ENCODE measurements at places on chromosomes 1 and 21.

- DNase-seq, result no peak
Measured at GRCh38 chr1:94745742-94746141, 74.4 kb upstream of the SLC44A3 start.

- DNase-seq, result peak; percentile 33
Measured at GRCh38 chr1:115717541-115717940, 51.0 kb downstream of the CASQ2 start.

DNA sequence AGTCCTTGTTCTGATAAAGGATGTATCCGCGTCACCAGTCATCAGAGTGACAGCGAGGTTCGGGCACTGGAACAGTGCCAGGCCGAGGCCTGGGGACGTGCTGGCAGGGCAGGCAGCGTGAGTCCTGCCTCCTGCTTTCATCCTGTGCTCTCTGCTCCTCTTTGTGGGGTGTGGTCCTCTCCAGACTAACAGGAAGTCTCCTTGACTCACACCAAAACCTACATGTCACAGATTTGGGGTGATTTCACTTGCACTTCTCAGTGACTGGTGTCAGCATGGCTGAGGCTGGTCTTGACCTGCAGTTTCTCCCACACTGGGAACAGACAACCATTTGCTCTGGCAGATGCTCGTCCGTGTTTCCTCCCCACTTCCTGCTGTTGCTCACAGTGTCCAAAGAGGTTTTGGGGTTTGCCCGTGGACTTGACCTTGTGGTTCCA is 8.8 kb upstream of the NLRP3 start:
- peak; percentile 71 for DNase-seq

- DNase-seq, result no peak
Measured at GRCh38 chr1:2494323-2494693, 18.2 kb downstream of the PLCH2 start.

DNA sequence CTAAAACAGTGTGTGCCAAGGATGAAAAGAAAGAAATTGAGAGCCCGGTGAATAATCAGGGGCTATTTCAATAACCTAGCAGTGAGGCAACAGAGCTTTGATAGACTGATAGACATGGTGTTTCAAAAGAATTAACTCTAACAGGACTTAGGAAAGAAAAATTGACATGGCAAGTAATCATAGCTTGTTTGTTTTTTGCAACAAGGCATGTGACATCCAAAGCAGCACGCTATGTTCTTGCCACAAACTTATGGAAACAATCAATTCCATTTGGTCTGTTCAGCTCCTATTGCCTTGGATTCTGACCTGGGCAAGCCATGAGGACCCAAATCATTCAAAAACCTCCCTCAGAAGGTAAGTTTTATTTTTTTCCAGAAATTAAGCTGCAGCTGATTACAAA is 608.5 kb downstream of the SMYD3 start:
- no peak for DNase-seq

GRCh38 chr1:51088474-51088873 is 13.6 kb upstream of the C1orf185 start:
- no peak for DNase-seq

GRCh38 chr1:53076165-53076564 is 14.2 kb downstream of the PODN start:
- no peak for DNase-seq

- DNase-seq, result peak; percentile 74
Measured at GRCh38 chr1:227072991-227073390, 132.9 kb downstream of the COQ8A start.

DNA sequence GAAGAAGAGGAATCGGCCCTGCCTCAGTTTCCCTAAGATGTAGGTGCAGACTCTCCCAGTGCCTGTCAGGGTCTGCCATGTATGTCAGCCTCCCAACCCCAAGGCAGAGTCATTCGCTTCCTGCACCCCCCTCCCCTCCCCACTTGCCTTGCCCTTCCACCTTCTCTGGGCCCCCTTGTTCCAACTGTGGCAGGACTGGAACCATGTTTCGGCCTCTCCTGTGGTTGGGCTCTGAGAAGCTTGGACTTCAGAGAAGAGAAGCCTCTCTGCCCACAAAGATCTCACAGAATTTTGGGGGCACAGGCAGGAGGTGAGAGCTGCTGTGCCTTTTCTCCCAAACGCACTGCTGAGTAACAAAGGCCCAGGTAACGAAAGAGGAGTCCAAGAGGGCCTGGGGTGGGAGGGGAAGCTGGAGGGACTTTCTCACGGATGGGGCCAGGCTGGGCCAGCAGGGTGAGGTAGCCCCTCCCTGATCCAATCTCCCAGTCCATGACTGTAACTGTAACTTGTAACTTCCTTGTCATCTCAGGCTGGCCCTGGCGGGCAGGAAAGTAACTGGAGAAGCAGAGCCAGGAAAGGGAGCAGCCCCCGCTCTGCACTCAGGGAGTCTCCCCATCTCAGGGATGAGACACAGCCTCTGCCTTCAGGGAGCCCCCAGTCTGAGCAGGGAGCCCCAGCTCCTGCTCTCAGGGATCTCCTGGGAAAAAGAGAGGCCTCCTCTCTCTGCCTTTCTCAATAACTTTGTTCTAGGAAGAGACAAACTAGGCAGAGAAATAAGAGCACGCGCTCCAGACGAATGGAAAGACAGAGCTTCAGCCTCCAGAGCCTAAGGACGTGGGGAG is 11.3 kb downstream of the CRABP2 start:
- no peak for DNase-seq

DNA sequence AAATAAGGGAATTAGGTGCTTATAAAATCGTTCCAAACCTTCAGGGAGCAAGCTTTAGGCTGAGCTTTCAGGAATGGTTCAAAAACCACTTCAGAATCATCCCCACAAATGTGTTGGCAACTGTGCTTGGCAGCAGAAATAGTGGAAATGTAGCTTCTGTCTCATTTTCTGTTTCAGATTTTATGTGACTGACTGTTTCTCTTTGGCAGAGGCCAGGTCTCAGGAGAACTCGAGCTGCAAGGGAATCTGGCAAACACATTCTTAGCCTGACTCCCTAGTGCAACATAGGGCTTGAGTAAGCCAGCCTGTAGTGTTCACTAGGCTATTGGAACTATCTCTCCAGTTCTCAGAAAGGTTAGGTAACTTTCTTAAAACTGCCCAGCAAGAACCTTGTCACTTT is 128.6 kb downstream of the PLA2G4A start:
- no peak for DNase-seq

DNA sequence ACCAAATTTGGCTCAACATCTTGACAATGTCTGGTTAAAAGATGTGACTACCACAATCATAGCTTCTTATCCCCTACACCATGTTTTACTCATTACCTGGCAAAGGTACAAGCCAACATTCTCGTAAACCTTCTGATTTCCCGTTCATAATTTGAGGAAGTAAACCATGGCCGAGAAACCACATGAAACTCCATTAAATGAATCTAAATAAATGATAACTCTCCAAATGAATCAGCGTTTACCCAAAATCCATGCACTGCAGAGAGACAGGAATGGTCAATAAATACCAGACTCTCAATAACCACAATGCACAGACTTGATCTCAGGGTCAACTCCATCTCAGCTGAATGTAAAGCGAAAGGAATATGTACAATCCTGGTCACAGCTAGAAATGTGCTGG is 125.2 kb downstream of the TYW3 start:
- no peak for DNase-seq

GRCh38 chr21:24895885-24896734 is 711.2 kb downstream of the MRPL39 start:
- no peak for DNase-seq

DNA sequence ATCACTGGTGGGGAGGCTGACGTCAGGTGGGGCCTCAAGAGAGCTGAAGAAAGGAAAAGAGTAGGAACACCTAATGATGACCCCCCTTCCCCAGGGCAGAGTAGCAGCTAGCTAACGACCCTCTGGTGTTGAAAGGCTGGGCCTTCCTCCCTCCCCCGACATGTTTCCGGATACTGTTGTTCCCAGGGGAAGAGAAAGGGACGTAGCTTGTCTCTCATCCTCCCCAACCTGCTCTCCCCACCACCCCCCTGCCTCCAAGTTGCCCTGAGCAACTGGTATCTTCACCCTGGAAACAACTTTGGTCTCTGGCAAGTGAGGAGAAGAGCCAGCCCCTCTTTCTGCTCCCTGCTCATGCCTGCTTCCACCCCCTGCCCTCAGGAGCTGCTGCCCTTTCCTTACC is 2.4 kb downstream of the SEMA6C start:
- DNase-seq, result no peak

GRCh38 chr1:228387321-228387720 is 19.3 kb downstream of the TRIM11 start:
- no peak for DNase-seq

- no peak for DNase-seq
Measured at GRCh38 chr1:220711056-220711809, 21.1 kb downstream of the C1orf115 start.

GRCh38 chr1:115643666-115644065 is 1.9 kb downstream of the VANGL1 start:
- DNase-seq, result no peak

- no peak for DNase-seq
Measured at GRCh38 chr1:198598796-198599321, 40.0 kb upstream of the PTPRC start.

DNA sequence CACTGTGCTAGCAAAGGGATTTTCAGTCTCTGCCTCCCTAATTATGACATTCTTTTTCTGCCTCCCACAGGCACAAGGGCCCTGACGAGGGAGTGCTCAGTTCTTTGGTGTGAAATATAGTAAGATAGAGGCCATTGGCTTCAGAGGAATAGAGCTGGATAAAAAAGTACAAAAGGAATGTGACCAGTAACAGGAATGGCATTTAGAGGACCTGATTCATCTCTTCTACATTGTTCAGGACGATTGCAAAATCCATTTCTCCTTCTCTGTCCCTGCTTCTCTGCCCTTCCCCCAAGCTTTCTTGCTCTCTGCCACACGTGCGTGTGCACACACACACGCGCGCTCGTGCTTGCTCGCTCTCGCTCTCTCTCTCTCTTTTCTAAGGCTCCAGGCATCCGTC is 668.2 kb downstream of the KIF26B start:
- DNase-seq, result no peak

DNA sequence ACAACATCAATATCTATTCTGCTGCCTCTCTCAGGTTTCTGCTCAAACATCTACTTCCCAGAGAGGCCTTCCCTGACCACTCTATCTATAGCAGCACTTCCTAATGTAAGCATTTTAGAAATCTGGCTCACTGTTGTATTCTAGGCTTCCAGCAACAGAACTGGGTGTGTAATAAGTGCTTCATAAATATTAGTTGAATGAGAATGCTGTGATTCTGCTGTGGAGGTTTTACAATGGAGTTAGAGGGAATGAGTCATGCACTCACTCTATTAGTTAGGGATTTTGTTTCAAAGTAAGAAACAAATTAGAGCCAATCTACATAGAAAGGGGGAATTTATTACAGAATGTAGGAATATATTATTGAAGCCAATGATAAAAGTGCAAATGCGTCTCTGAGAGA is 38.6 kb upstream of the SLC35F3 start:
- DNase-seq, result no peak

- DNase-seq, result no peak
Measured at GRCh38 chr1:6179564-6180175, 451 bp downstream of the CHD5 start.

GRCh38 chr1:68197461-68197860 is 34.9 kb downstream of the WLS start:
- DNase-seq, result no peak

DNA sequence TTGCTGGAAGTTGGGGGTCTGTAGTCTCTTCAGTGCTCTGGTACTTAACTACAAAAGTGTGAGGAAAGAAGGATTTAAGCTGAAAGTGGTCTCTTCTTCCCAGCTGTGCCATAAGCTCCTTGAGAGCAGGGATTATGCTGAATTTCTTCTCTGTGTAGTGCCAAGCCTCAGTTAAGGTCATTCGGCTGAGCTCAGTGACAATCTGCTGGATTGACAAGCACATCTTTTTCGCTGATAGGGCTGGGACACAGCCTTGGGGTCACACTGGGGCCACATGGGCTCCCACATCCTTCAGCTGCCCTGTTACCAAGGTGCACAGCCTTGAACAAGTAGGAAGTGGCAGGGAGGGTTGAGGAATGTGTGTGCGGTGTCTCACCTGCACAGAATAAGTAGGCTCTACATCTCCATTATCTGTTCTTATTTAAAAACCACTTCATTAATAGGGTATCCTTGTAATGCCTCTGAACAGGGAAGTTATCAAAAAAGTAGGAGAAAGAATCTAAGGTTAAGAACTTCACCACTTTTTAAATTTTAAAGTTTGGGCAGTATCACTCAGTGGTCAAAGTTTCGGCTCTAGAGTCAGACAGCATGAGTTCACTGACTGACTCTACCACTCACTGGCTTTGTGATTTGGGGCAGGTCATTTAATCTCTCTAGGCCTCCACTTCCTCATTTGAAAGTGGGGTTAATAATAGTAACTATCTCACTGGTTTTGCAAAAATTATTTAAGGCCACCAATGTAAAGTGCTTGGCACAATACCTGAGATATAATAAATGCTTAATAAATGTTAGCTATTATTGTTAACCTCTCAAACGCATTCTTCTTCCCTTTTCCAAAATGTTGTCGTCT is 10.3 kb downstream of the ZBTB40 start:
- no peak for DNase-seq

DNA sequence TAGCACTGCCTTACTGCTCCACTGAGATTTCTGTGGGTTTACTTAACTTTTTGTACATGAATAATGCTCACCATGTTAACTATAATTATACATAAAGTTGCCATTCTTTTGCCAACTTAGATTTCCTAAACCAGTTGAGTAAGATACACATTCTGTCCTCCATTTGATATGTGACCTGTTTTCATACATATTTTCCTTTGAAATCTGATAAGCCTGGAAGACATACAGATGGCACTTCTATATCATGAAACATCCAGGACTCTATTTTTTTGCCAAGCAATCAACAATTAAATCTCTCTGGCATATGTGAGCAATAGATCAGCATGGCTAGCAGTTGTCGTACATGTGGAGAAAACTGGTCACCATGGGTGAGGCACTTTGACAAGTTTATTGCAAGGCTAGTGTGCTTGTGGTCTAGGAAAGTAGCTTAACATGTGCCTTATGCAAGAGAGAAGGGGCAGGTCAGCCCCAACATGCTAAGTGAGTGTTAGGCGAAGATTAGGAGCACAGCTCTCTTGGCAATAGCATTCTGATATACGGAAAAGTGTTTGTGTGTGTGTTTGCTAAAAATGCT is 14.2 kb downstream of the PRRX1 start:
- no peak for DNase-seq

GRCh38 chr21:34513129-34513675 is 1.2 kb upstream of the KCNE1 start:
- no peak for DNase-seq

- no peak for DNase-seq
Measured at GRCh38 chr1:182127656-182128055, 66.1 kb upstream of the ZNF648 start.

DNA sequence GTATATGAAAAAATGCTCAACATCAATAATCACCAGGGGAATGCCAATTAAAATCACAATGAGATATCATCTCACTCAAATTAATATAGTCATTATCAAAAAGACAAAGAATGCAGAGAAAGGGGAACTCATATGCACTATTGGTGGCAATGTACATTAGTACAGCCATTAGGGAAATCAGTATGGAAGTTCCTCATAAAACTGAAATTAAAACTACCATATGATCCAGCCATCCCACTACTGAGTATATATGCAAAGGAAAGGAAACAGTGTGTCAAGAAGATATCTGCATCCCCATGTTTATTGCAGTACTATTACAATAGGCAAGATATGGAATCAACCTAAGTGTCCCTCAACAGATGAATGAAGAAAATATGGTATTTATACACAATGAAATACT is 32.1 kb upstream of the TEKT2 start:
- no peak for DNase-seq

GRCh38 chr1:162074276-162075005 is 5.0 kb downstream of the NOS1AP start:
- DNase-seq, result no peak

GRCh38 chr1:76511558-76512179 is 355.6 kb upstream of the ST6GALNAC5 start:
- DNase-seq, result no peak

Measured in T-helper 2 cell (primary cell).